Activated T-cell treated with anti-CD3 and anti-CD28 coated beads, Interleukin-2, amount 50 U/mL, for 4 hours (primary cell): ENCODE measurements at places on chromosomes 4 and X. TPM values are rescaled to one million over a fixed set of nuclear protein-coding genes. Genes with fewer than 3 reads are reported as not detected.

The UCHL1 gene
- total RNA-seq = 9.3 TPM

The ABLIM2 gene
- 0.54 TPM for total RNA-seq

DNA sequence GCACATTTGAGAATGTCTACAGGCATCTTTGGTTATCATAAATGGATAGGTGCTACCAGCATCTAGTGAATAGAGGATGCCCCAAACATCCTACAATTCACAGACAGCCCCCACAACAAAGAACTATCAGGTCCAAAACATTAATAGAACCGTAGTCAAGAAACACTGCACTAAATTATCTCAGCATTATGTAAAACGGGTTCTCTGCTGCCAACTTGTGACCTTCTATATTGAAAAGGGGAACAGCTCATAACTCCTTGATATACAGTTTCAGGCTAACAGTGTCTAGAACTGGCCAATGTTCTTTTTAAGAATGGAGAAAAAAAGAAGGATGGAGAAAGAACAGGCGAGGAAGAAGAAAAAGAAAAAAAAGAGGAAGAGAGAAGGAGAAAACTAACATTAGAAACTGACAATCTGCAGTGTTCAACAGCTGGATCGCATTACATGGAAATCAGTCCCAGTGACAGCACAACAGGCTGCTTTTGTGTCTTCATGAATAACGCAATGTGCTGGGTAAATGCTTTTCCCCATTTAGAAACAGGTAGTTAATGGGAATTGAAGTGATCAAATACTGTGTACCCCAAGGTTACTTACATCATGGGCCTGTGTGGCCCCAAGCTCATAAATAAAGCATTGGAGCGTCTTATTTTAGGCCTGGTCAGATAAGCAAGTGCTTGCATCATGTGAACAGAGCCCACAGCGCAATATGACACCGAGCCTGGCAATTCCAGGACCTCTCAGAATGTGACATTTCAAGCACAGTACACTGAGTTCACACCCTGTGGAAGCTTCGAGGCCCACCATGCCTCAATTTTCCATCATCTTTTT, 339.5 kb downstream of the DHX15 start:
- DNase-seq = no peak

GRCh38 chr4:1763550-1764080, 29.5 kb upstream of the FGFR3 start:
- no peak for DNase-seq

GRCh38 chr4:150970685-150971151, 44.4 kb downstream of the LRBA start:
- DNase-seq = no peak

DNA sequence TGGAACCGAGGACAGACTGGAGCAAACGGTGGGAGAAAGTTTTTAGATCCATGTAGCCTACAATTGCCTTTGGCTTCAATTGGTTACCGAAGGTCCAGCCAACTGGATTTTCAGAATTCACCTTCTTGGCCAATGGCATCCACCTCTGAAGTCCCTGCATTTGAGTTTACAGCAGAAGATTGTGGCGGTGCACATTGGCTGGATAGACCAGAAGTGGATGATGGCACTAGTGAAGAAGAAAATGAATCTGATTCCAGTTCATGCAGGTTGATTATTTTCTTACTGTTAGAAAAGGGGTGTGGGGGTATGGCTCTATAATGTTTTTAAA, 702 bp downstream of the KLHL5 start:
- no peak for DNase-seq
